ENCODE measurements at places on chromosomes 7 and 10.

GRCh38 chr10:14377591-14378175, 47.0 kb upstream of the FRMD4A start:
- DNase-seq, result no peak

- no peak for DNase-seq
Measured at GRCh38 chr10:62166331-62167131, 102.1 kb downstream of the RTKN2 start.

- no peak for DNase-seq
Measured at GRCh38 chr7:82044497-82045080, 274.7 kb upstream of the HGF start.

GRCh38 chr7:112296432-112296831, 89.9 kb downstream of the ZNF277 start:
- no peak for DNase-seq
